Right kidney (tissue), 9 donors: ENCODE measurements at places on chromosomes 2 and 18.

DNA sequence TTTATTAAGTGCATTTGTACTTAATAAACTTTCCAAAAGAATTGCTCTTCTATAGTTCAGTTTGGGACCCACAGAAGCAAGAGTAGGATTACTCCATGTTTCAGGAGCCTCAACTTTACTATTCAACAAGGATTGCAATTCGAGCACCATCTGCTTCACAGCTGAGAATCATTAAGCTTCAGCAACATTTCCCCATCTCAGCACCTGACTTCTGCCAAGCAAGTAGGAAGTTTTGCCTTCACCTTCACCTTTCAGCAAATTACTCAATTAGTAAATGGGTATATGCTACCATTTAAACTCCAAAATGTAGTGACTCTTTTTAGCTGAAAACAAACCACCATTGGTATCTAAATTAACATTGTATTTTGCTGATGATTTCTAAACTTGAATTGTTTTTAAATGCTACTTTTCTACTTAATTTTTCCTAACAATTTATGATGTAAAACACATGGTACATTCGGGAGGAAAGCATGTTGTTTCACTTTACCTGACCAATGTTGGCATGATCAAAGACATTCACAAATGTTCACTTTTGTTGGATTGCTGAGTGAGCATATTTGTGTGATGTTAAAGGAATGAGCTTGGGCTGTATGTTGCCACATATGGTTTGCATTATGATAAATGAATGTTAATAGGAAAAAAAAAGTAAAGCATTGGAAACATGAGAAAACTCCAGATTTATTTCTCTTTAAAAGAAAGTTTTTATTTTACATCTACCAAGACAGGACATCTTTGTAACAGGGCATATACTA, 159.2 kb downstream of the GULP1 start:
- DNase-seq = no peak

GRCh38 chr2:37367310-37367709, 22.9 kb downstream of the QPCT start:
- no peak for DNase-seq

GRCh38 chr2:116109471-116109870, 1667.0 kb downstream of the DPP10 start:
- DNase-seq = no peak

- DNase-seq = peak; percentile 9
Measured at GRCh38 chr18:32760391-32760790, 12.4 kb downstream of the KLHL14 start.

- no peak for DNase-seq
Measured at GRCh38 chr2:101087638-101088037, 63.5 kb downstream of the TBC1D8 start.

- DNase-seq = no peak
Measured at GRCh38 chr2:152564754-152565551, 152.3 kb downstream of the PRPF40A start.

GRCh38 chr2:165113414-165113813, 90.4 kb downstream of the SCN3A start:
- no peak for DNase-seq

DNA sequence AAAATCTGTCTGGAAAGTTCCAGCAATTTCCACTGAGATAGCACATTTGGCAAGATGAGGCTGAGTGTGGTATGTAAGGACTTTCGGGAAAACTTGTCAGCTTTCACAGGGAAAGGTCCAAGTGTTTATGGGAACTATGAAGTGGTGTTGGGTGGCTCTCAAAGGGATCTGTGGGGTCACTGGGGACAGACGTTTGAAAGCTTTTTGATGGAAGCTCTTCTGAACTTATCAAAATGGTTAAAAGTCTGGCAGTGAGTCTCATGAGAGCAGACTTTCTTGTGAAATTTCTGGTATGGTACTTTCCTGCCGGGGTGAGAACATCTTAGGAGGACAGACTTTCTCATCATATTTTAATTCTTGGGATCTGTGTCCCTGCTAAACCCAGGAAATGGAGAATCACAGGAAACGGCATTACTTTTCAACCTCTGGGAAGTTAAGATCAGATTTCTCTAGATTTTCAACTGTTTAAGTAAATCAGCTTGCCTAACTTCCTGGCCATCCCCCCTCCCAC, 546.3 kb upstream of the ZEB2 start:
- DNase-seq = no peak

GRCh38 chr2:223601932-223602666, at the start of gene SCG2:
TSS of gene SCG2 (minus strand) at chr2:223602361. CDS start at chr2:223599282, 3,079 bp downstream.
- DNase-seq = peak; percentile 30

DNA sequence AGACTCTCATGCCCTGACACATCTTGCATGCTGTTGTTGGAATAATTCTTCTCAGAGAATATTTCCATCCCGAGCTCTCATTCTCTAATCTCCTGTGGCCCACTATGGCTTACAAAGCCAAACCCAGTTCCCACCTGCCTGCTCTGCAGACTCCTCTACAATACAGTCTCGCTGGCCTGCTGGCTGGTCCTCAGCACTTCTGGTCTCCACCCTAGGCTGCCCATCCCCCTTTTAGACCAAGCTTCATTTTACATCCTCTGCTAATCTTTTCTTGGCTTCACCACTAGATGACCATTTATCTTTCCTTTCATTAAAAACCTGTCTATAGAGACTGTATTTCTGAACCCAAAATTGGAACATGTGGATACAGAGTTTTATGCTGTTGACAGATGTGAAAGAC, 42.5 kb upstream of the YPEL5 start:
- DNase-seq = no peak

GRCh38 chr2:232457121-232458011, 1.4 kb downstream of the ALPI start:
- no peak for DNase-seq

GRCh38 chr2:222732489-222733178, 61.2 kb downstream of the MOGAT1 start:
- no peak for DNase-seq

DNA sequence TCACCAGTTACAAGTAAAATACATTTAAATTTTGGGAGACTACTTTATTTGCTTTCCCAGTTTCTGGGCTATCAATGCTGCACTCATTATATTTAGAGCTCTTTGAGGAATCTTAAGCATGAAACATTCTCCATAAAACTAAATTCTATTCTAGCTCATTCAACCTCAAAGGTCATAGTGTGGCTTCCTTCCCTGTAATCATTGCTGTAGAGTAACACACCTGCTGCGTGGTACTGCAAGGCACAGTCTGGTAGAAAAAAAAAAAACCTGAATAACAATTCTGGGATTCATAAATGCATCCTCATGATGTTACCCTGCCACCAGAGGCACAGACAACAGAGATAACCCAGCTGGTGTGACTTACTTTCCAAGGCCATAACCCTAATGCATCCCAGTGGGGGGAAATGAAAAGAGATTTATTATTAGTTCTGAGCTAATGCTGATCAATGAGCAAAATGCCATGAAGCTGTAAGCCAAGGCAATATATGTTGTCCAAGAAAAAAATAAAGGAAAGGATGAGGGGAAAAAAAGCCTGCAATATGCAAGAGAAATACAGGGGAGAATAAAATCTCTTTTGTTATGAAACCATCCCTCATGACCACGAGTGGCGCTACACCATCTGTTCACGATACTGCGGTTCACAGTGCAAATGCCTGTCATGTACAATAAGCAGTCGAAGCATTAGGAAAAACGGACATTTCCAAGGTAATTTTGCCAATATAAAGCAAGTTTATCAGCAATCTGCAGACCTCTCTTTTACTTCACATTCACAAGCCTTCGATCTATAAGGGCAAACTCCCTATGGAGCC, 1481.6 kb upstream of the PIK3C3 start:
- DNase-seq = no peak

GRCh38 chr2:88188748-88189147, 18.6 kb downstream of the THNSL2 start:
- DNase-seq = no peak

- DNase-seq = no peak
Measured at GRCh38 chr2:216081012-216081411, 597 bp downstream of the PECR start.

GRCh38 chr18:74963820-74964446, 245.0 kb downstream of the PTGR3 start:
- no peak for DNase-seq

DNA sequence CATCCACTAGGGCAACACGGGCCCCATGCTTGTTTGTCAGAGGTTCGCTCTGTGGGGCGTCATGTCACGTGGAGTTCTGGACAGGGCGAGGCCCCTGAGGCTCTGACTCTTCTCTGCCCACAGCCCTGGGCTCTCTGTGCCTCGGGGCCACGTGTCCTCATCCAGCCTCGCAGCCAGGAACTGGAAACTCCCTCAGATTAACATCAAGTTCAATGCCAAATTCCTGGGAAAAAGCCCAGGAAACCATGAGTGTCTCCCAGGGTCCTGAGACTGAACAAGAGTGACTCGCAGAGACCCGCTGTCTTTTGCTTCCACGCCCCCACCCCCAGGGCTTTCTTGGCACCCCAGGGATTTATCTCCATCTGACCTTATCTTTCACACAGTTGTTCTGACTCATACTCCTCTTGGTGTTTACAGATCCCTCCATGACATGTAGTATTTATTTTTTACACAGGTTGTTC, 174.0 kb upstream of the PIEZO2 start:
- no peak for DNase-seq

DNA sequence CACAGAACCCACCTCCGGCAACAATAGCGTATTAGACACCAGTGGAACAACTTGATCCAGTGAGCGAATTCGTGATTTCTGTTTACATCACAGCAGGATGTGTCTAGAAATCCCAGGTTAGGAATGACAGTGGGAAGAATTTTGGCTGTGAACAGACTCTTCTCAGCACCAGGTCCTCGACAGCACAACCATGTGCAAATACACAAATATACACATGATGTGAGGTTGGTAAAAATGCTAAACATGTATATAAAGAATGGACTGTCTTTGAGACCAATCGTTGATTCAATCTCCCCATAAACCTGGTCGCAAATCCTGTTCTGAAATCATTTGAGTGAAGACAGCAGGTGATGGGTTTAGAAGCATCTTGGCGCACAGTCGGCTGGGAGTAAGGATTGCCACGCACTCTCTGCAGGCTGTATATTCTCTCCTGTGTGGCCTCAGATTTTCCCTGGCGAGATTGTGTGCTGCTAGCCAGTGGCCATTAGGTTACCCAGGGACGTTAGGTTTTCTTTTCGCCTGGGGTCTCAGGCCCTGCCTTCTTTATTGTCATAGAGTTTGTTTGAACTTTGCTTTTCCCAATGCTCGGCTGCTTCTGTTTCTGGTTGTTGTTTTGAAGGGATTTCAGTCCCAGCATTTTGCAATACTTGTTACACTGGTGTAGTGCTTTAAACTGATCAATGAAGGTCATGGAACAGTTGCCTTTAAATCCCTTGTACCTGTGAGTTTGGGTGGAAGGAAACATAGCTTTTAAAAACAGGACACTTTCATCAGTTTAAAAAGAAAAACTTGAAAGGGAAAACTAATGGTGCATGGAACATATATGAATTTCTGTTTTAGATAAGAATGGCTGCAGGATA, 147.3 kb downstream of the ALPK2 start:
- no peak for DNase-seq

- no peak for DNase-seq
Measured at GRCh38 chr2:191866195-191866594, 19.3 kb upstream of the CAVIN2 start.

DNA sequence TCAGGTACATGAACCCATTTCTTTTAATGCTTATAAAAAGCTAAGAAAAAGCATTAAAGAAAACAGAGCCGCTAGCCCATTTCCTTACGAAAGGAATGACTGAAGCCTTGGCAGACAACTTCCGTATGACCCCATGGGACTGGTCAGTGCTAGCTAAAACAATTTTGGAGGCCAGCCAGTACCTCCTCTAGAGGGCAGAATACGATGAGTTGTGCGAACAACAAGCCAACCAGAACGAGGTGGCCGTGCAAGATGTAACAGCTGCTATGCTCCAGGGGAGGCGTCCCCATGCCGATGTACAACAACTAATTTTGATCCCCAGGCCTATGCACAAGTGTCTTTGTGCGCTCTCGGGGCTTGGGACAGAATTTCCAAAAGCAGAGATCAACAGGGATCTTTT, 16.7 kb downstream of the MAP3K2 start:
- no peak for DNase-seq

DNA sequence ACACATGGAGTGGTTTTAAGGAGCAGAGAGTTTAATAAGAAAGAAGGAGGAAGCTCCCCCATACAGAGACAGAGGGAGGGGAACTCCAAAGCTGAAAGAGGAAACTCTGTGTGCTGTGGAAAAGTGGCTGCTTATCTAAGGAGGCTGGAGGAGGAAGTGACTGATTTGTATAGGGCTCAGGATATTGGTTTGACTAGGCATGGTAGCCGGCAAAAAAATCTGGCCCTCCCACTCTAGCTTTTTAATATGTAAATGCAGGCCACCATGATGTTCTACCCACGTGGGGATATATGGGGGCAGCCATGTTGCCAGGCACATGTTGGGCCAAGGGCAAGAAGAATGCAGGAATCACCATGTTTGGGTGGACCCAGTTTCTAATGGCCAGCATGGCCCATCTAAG, 64.3 kb downstream of the HNMT start:
- DNase-seq = no peak

DNA sequence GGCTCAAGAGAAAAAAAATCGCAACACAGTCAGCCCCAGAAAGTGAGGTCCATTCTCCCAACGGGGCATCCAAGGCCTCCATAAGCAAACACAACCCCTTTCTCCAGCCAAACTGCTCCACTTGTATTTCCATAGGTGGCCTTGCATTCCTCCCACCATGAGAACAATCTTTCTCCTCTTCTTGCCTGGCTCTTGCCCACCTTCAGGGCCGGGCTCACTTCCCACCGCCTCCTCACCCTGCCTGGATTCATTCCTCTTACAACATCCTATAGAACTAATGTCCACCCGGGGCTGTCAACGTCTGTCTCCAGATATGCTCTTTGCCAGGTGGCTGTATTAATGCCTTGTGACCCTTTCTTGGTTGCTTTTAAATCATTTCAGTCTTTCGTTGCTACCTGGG, 124.5 kb downstream of the SMAD7 start:
- no peak for DNase-seq

- peak; percentile 82 for DNase-seq
Measured at GRCh38 chr18:26655525-26656430, 107.4 kb upstream of the KCTD1 start.

- DNase-seq = no peak
Measured at GRCh38 chr2:96684883-96685576, 42.5 kb downstream of the FER1L5 start.

- no peak for DNase-seq
Measured at GRCh38 chr18:48294899-48295585, 114.1 kb downstream of the ZBTB7C start.
